Upper lobe of left lung (tissue), 6 donors: ENCODE measurements at places on chromosomes 11 and 22. TPM values are rescaled to one million over a fixed set of nuclear protein-coding genes. Genes with fewer than 3 reads are reported as not detected.
A peak's percentile ranks its signal among the peaks of the same experiment; 100 is the strongest.

Gene TBX10
- total RNA-seq, result not detected

Gene PGA4
- total RNA-seq, result 0.14 TPM

Gene BDNF
- total RNA-seq, result 5.4 TPM

GRCh38 chr11:16194566-16194965 lies 161.8 kb downstream of the SOX6 start:
- H3K27ac ChIP-seq, result no peak overlapping the region
- H3K27me3 ChIP-seq, result no peaks in the 10 kb centered on the region
- no peaks in the 10 kb centered on the region for H3K36me3 ChIP-seq
- DNase-seq, result no peak
- no peaks in the 10 kb centered on the region for H3K4me1 ChIP-seq

- no peak overlapping the region for H3K4me3 ChIP-seq
- H3K27ac ChIP-seq, result peak overlapping the region; percentile 43
- H3K4me1 ChIP-seq, result peaks cover 11% of the 10 kb centered on the region
- H3K27me3 ChIP-seq, result no peaks in the 10 kb centered on the region
- H3K36me3 ChIP-seq, result no peaks in the 10 kb centered on the region
- peak; percentile 52 for DNase-seq
Measured at GRCh38 chr11:44861849-44862557, 88.7 kb downstream of the TP53I11 start.

DNA sequence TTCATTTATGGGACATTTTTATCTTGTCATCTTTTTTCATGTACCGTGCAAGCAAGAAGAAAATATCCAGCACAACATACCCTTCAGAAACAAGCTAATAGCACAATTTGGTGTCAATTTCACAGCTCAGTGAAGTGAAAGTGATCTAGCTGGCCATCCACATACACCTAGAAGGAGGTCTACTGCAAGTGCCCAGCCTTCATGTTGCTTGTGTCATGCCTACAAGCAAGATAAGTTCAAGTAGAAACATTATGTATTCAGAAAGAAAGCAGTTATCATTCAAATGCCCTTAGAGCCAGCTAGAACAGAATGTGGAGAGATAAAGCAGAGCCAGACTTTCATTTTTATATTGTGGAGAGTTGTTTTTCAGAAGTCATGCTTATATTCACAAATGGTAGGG lies 325.7 kb upstream of the PITPNB start:
- H3K4me1 ChIP-seq, result peaks cover 11% of the 10 kb centered on the region
- no peak for DNase-seq
- H3K4me3 ChIP-seq, result no peak overlapping the region

Gene GRAP2
- 9.5 TPM for total RNA-seq

DNA sequence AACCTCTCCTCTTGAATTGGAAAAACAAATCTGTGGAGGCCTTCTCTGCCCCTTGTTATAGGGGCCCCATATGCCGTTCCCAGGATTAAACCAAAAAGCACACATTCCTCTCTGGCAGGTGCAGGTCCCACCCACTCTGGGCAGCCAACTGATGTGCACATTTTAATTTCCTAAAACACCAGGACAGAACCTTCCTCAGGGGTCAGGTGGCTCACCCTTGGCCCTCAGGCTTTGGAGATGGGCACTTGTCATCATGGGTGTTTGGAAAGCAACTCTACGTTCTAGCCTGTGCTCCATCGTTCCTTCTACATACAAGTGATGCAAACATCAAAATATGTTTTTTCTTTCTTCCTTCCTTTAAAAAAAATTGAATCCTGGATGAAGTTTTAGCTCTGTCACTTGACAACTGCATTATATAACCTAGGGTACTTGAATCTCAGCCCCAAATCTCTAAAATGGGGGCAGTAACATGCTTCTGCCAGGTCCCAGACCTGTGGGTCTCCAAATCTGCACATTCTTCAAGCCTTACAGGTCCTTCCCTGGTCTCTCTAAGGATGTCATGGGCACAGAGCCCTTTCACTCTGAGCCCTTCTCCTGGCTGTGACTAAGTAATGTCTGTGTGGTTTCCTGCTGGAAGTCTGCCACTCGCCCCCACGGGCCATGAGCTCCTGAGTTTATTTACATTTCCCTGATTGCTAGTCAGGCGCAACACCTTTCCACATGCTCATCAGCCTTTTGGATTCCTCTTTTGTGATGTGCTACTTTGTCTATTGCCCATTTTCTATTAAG lies 43.8 kb downstream of the KCNQ1OT1 start:
- no peak overlapping the region for H3K27ac ChIP-seq
- no peak overlapping the region for H3K4me3 ChIP-seq
- DNase-seq, result no peak
- no peaks in the 10 kb centered on the region for H3K27me3 ChIP-seq
- no peaks in the 10 kb centered on the region for H3K4me1 ChIP-seq

GRCh38 chr11:96388891-96389719 lies 607 bp downstream of the CCDC82 start:
- no peaks in the 10 kb centered on the region for H3K27me3 ChIP-seq
- peaks cover 24% of the 10 kb centered on the region for H3K4me1 ChIP-seq
- no peaks in the 10 kb centered on the region for H3K36me3 ChIP-seq
- H3K27ac ChIP-seq, result peak overlapping the region; percentile 94

DNA sequence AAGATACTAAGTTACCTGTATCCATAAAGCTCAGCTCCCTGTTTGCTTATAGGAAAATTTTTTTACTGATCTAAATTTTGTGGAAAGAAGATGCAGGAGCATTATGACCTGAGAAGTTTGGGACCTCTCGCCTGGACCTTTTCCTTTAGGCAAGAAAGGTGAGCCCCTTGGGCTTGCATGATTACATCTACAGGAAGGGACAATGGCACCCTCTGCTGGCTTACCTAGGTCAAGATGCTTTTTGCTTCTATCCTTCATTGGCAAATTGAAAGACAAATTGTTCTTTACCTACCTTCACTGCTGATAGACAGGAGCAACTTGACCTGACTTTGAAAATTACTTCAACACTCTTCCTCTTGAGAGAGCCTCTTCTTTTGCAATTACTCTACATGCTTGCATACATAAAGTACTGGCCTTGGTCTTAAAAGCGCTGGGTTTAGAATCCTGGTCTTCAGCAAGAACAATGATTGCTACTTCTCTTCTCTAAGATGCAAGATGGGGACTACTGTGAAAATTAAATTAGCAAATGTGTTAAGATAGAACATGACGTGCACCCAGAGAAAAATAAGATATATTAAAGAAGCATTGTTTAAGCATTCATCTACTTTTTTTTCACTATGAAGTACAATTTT lies 147.2 kb downstream of the TRPC6 start:
- H3K4me3 ChIP-seq, result no peak overlapping the region
- H3K27me3 ChIP-seq, result no peaks in the 10 kb centered on the region
- peaks cover 6% of the 10 kb centered on the region for H3K4me1 ChIP-seq
- no peaks in the 10 kb centered on the region for H3K36me3 ChIP-seq
- no peak for DNase-seq

Gene OR52H1
- 0.24 TPM for total RNA-seq

GRCh38 chr11:67492801-67493547 lies 10.1 kb downstream of the AIP start:
- H3K27me3 ChIP-seq, result no peaks in the 10 kb centered on the region
- no peaks in the 10 kb centered on the region for H3K4me1 ChIP-seq
- peaks cover 9% of the 10 kb centered on the region for H3K36me3 ChIP-seq
- DNase-seq, result no peak

Gene CAT
- total RNA-seq, result 133 TPM

GRCh38 chr22:35634015-35634414 lies 14.2 kb upstream of the APOL6 start:
- no peak for DNase-seq
- peaks cover 28% of the 10 kb centered on the region for H3K4me1 ChIP-seq
- no peaks in the 10 kb centered on the region for H3K36me3 ChIP-seq

GRCh38 chr11:10087186-10087922 lies 206.7 kb downstream of the SBF2 start:
- no peak overlapping the region for H3K27ac ChIP-seq
- H3K27me3 ChIP-seq, result no peaks in the 10 kb centered on the region
- no peak overlapping the region for H3K4me3 ChIP-seq
- no peaks in the 10 kb centered on the region for H3K4me1 ChIP-seq
- DNase-seq, result no peak
- no peaks in the 10 kb centered on the region for H3K36me3 ChIP-seq

GRCh38 chr22:46736705-46737104 lies 1.3 kb downstream of the CERK start:
- H3K27me3 ChIP-seq, result no peaks in the 10 kb centered on the region
- no peaks in the 10 kb centered on the region for H3K36me3 ChIP-seq
- DNase-seq, result no peak
- peak overlapping the region; percentile 83 for H3K4me3 ChIP-seq
- H3K27ac ChIP-seq, result peak overlapping the region; percentile 89

GRCh38 chr11:67022961-67023956 lies at the start of gene SYT12:
Gene SYT12 (plus strand): TSS chr11:67023134. CDS start chr11:67030145, 7,011 bp downstream.
- no peaks in the 10 kb centered on the region for H3K36me3 ChIP-seq
- H3K4me3 ChIP-seq, result peak within 1 kb of the TSS; percentile 43
- DNase-seq, result peak; percentile 83
- H3K27me3 ChIP-seq, result peaks cover 20% of the 10 kb centered on the region

Gene SHANK3
- total RNA-seq, result 17.7 TPM

Gene SLC25A18
- 3.1 TPM for total RNA-seq

DNA sequence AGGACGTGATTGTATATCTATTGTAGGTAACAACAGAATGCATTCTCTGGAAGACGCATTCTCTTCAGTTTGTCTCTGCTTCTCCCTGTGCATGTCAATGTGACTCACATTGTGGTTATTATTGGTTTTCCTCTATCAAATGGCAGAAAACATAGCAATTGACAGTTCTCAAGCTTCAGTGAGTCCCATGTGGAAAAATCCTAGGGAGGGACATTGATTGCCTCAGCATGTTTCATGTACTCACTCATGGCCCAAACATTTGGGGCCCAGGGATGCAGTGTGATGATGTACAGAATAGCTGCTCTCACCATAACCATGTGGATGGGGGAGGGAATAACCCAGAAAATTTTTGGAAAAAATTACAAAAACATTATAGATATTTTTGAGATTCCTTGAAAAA lies 9.3 kb upstream of the ARL14EP start:
- DNase-seq, result no peak
- no peaks in the 10 kb centered on the region for H3K36me3 ChIP-seq
- no peaks in the 10 kb centered on the region for H3K4me1 ChIP-seq
- H3K4me3 ChIP-seq, result no peak overlapping the region

DNA sequence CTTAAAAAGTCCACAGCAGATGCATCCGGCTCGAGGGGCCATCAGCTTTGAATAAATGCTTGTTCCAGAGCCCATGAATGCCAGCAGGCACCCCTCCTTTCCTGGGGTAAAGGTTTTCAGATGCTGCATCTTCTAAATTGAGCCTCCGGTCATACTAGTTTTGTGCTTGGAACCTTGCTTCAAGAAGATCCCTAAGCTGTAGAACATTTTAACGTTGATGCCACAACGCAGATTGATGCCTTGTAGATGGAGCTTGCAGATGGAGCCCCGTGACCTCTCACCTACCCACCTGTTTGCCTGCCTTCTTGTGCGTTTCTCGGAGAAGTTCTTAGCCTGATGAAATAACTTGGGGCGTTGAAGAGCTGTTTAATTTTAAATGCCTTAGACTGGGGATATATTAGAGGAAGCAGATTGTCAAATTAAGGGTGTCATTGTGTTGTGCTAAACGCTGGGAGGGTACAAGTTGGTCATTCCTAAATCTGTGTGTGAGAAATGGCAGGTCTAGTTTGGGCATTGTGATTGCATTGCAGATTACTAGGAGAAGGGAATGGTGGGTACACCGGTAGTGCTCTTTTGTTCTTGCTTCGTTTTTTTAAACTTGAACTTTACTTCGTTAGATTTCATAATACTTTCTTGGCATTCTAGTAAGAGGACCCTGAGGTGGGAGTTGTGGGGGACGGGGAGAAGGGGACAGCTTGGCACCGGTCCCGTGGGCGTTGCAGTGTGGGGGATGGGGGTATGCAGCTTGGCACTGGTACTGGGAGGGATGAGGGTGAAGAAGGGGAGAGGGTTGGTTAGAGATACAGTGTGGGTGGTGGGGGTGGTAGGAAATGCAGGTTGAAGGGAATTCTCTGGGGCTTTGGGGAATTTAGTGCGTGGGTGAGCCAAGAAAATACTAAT lies 1.9 kb downstream of the NEAT1 start:
- peak overlapping the region; percentile 66 for H3K4me3 ChIP-seq
- H3K27me3 ChIP-seq, result no peaks in the 10 kb centered on the region

Gene UBQLNL
- total RNA-seq, result 0.76 TPM

Gene RNF26
- 5.2 TPM for total RNA-seq

- no peak for DNase-seq
- H3K27me3 ChIP-seq, result no peaks in the 10 kb centered on the region
- peaks cover 34% of the 10 kb centered on the region for H3K4me1 ChIP-seq
- H3K27ac ChIP-seq, result peak overlapping the region; percentile 82
Measured at GRCh38 chr11:76672431-76673175, 2.1 kb upstream of the LRRC32 start.

GRCh38 chr11:2151500-2152257 lies 9.3 kb downstream of the INS start:
- H3K4me3 ChIP-seq, result no peak overlapping the region
- DNase-seq, result no peak
- H3K27me3 ChIP-seq, result peaks cover 11% of the 10 kb centered on the region
- H3K27ac ChIP-seq, result no peak overlapping the region
- H3K36me3 ChIP-seq, result no peaks in the 10 kb centered on the region

Gene MIAT
- total RNA-seq, result 7.9 TPM

GRCh38 chr11:70343636-70344035 lies 54.7 kb upstream of the CTTN start:
- no peak for DNase-seq
- no peak overlapping the region for H3K4me3 ChIP-seq
- no peaks in the 10 kb centered on the region for H3K27me3 ChIP-seq
- no peaks in the 10 kb centered on the region for H3K4me1 ChIP-seq

DNA sequence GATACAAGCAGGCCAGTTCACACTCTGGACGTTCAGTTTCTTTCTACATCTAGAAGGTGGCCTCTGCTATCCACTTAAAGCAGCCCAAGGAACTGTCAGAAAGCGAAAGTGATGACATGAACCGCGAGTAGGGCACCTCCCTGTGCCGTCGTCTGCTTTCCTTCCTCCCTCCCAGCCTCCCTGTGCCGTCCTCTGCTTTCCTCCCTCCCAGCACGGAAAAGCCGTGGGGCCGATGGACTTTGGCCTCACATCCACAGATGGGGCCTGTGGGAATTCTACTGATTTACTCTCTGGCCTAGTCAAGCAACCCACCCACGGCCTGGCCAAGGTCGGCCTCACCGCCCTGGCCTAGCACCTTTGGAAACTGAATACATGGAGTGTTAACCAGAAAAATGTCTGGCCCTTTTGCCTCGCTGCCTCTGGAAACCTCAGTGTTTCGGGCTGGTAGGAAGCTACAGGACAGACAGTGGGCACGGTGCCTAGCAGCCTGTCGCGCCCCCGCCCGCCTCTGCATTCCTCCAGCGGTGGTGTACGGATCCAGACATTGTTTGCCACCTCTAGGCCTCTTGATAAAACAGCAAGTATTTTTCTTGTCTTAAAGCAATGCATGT lies 14.2 kb downstream of the PEX26 start:
- peaks cover 7% of the 10 kb centered on the region for H3K36me3 ChIP-seq
- no peaks in the 10 kb centered on the region for H3K4me1 ChIP-seq
- peak overlapping the region; percentile 80 for H3K27ac ChIP-seq
- peak overlapping the region; percentile 35 for H3K4me3 ChIP-seq
- DNase-seq, result peak; percentile 90
- no peaks in the 10 kb centered on the region for H3K27me3 ChIP-seq

GRCh38 chr22:25795478-25795877 lies 53.5 kb downstream of the MYO18B start:
- DNase-seq, result no peak
- no peaks in the 10 kb centered on the region for H3K27me3 ChIP-seq
- no peaks in the 10 kb centered on the region for H3K4me1 ChIP-seq
- no peak overlapping the region for H3K4me3 ChIP-seq
- no peaks in the 10 kb centered on the region for H3K36me3 ChIP-seq

Gene C11orf24
- 29.0 TPM for total RNA-seq

- no peaks in the 10 kb centered on the region for H3K36me3 ChIP-seq
- peaks cover 6% of the 10 kb centered on the region for H3K4me1 ChIP-seq
- peaks cover 11% of the 10 kb centered on the region for H3K27me3 ChIP-seq
Measured at GRCh38 chr11:134071766-134072402, 3.0 kb downstream of the JAM3 start.

GRCh38 chr22:45999379-45999971 lies 22.5 kb upstream of the WNT7B start:
- H3K27ac ChIP-seq, result peak overlapping the region; percentile 89
- no peaks in the 10 kb centered on the region for H3K36me3 ChIP-seq
- no peaks in the 10 kb centered on the region for H3K27me3 ChIP-seq
- H3K4me1 ChIP-seq, result peaks cover 59% of the 10 kb centered on the region

Gene OR52A1
- total RNA-seq, result not detected
